KG1 (cell line): ENCODE measurements at places on chromosomes 5 and 9.

GRCh38 chr5:67206929-67207328, 10.3 kb upstream of the CD180 start:
- peak; percentile 43 for DNase-seq

- DNase-seq, result no peak
Observed at GRCh38 chr5:151504006-151504405, 56.6 kb downstream of the SLC36A1 start.

DNA sequence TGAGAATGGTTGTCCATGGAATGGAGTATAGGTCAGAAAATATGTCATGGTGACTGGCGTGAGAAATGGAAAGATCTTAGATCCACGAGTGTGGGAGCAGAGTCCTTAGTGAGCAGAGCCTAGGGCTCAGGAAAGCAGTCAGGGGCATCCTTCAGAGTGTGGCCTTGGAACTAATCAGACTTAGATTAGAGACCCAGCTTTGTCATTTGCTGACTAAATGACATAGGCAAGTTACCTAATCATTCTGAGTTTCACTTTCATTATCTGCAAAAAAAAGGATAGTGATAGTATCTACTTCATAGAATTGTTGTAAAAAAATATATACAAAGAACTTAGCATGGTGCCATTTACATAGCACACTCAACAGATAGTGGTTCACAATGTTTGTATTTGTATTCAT, 24.3 kb upstream of the SLIT3 start:
- DNase-seq, result no peak

DNA sequence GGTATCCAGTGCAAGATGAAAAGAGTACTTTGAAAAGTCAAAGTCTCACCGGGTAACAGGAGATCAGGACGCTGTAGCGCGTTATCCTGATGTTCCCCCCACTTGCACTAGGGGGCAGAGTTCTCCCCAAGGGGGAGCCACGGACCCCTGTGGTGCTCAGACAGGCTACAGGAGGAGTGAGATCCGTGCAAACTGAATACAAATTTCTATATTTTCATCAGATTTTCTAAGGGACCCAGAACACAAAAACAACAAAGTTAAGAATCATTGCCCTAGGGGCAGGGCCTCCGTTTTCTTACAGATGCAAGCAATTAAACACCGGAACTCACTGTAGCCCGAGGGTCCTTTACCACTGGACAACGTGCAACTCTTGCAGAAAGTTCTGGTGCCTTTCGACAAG, 2.0 kb downstream of the MYO10 start:
- DNase-seq, result peak; percentile 34

GRCh38 chr5:115649541-115649940, 23.7 kb upstream of the TMED7 start:
- no peak for DNase-seq

- DNase-seq, result no peak
Observed at GRCh38 chr5:95913663-95914062, 48.0 kb downstream of the ELL2 start.

DNA sequence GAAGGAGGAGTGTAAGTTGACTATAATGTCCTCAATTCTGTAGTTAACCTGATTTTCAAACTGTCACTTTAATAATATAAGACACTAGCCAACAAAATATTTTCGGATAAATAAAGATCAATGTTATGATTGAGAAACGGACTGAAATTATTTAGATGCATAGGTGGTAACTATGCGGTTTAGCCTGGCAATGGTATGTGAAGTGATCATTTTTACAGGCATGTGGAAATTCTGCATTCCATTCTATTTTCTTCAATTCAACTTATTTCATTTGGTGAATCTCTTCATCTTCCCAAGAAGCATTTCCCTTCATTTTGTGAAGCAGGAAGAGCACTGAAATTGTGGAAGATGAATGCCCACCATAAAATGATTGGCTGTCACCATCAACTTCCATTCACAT, 1457.5 kb upstream of the CDH9 start:
- no peak for DNase-seq

- DNase-seq, result no peak
Observed at GRCh38 chr5:173450188-173450587, 122.0 kb upstream of the STC2 start.

GRCh38 chr9:91768507-91768906, 181.5 kb downstream of the ROR2 start:
- DNase-seq, result no peak

DNA sequence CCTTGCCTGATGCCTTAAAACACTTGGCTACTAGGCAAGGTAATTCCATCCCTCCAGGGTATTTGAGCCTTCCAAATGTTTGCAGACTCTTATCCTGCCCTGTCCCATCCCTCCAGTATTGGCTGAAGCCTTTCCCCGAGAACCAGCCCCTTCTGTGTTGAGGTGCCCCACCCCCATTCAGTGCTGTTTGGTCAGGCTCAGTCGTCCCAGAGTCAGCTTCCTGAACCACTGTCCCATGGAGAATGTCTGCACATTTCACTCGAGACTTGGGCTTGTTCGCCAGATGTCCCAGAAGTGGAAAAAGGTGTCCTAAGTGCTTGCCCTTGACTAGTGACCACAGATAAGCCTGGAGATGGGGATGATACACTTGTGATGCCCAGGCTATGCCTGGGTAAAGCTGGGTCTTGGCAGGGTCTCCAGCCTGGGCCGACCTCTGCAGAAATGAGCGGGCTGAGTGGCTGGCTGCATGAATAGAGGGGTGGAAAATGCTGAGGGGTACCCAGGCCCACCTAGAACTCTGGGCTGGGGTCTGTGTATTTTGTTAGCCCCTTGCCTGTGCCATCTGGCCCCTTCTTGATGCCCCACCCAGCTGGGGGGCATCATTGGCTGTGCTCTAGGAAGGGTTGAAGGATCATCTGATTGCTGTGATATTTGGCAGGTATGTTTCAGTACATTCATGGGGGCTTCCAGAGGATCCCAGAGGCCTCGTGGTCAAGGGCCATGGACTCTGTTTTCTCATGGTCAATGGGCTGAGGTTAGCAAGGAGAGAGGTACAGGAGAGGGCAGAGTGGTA, 178.4 kb downstream of the MACROH2A1 start:
- DNase-seq, result no peak

- DNase-seq, result peak; percentile 12
Observed at GRCh38 chr9:72856972-72857623, 95.8 kb downstream of the ALDH1A1 start.

- no peak for DNase-seq
Observed at GRCh38 chr5:125286271-125286670, 539.8 kb upstream of the ZNF608 start.

- DNase-seq, result no peak
Observed at GRCh38 chr5:173341961-173342430, 13.8 kb upstream of the STC2 start.

DNA sequence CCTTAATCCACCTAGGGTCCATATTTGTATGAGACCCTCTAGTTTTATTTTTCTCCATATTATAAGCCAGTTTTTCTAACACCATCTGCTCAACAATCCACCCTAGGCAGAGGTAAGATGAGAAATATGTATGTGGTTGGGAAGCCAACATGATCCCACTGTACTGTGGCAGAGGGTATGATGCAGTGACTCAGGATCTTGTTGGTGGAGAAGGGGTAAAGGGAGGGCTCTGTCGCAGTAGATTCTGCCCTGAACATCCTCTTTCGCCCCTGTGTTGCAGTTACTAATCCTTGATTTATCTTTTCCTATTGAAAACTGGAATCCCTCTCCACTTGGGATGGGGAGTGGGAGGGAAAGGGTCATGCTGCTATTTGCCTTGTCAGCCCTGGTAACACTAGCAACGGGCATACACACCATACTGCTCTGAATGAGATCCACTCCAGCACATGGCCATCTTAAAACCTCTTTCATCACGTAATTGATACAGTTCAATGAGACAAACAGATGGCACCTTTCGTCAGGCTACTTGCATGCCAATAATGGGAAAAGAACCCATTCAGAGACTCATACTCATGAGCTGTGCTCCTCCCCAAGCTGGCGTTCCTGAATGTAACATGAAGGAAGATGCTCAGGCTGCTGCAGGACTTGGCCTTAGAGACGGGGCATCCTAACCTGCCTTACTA, 63.0 kb downstream of the ADAMTS12 start:
- DNase-seq, result no peak

- DNase-seq, result no peak
Observed at GRCh38 chr5:43363445-43364152, 48.6 kb downstream of the CCL28 start.

DNA sequence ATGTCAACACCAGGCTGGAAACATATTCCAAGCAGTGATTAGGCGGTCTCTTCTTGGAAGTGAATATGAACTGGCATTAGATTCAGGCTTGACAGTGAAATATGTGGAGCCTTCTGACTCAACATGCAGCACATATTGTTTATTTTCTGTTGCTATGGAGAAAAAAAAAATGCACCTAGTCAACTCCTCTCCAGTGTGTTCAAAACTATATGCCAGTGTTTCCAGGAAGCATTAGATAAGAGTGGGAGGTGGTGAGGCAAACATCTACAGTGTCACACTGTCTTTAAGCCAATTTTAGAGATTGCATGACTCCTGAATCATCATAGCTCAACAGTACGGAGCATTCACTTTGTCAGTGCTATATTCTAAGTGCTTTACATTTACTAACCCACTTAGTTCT, 117.9 kb downstream of the HCN1 start:
- DNase-seq, result no peak

DNA sequence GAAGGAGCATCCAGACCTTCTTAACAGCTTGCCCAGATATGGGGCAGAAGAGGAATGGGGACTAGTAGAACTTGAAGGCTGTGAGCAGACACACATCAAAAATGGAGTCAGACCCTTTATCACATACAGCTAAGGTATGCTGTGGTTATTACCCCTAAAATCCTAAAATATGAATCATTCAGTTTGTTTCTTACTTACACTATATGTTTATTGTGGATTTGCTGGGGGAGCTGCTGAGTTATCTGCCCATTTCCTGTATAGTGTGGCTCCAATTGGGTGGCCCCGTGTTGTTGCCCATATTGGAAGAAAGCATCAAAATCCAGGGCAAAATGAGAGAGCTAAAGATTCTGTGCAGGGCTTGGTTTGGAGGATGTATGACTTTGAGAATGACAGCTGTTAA, 56.9 kb downstream of the AP3S1 start:
- no peak for DNase-seq

DNA sequence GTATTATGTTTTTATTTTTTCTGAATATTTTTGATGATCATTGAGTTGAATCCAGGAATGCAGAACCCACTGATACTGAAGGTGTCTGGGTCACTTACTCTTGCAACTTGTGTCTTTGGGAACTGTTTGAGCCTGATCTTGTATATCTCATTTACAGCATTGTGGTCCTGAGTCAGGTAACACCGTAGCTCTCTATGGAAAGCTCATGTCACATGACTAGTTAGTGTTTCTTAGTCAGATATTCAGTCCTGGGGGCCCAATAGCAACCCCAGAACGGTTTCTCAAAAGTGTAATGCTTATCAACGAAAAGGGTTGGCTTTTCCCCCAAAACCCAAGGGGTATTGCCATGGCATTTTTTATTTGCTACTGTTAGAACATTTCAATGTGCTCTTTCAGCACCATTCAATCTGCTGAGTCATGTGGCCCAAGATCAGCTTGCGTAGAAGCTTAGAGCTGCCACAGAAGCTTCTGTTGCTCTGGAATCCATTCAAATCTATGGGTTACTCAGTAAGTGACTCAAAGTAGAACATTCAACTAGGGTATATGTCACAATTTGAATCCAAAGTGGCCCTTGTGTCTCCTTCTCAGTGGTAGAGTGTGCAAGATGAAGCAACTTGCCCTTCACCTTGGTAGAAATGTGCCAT, 12.1 kb upstream of the PTAR1 start:
- no peak for DNase-seq

DNA sequence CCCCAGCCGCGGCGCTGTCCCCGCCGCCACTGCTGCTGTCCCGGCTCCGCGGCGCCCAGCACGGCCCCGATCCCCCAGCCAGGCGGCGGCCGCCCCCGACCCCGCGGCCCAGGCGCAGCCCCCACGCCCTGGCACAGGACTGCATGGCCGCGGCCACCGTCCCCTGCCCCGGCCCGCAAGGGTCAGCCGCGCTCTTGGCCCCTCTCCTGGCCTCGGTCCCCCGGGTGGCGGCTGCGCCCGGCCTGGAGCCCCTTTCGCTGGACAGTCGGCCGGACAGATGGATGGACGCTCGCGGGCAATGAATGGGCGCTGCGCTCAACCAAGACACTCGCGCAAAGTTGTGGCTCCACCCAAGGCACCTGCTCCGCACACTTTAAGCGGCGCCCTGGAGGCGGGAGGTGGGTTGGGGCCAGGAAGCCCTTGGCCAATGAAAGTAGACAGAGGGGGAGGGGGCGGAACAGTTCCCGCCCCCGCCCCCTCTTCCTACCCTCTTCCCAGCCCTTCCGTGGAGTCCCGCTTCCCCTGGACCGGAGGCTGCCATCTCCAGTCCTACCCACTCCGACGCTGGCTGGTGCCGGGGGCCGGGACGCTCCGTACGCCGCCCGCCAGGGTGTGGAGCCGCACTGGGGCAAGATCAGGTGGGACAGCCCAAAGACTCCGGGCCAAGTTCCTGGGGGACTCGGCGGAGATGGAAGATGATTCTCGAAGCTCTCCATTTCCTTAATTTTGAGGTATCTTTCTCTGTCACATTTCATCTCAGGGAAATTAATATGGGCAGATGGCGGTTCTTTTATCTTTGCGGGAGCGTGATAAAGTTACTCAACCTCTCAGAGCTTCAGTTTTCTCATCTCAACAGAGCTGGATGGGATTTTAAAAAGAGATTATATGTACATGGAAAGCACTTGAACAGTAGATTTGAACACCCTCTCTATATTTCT, at the start of gene GLDC:
GLDC (minus strand) TSS at position 375 of the 938 bp plus-strand sequence; CDS start at position 145, 230 bp downstream.
- DNase-seq, result no peak

DNA sequence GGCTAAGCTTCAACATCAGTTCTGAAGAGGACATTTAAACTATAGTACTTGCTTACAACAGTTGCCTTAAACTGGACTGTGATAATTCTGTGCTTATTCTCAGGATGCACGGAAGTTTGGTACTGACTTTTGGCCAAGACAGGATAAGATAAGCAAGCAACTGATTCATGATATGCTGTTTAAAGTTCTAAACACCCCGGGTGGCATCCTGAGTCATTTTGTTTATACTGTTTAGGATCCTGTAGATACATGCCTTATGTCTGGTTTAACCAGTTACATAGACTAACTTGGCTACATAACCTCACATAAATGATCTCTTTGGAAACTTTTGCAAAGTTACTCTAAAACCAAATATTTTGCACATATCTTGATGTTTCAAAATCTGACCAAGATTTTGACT, 95.9 kb downstream of the CDH9 start:
- DNase-seq, result no peak

- no peak for DNase-seq
Observed at GRCh38 chr5:76715486-76715735, 515 bp upstream of the F2R start.

GRCh38 chr5:168995024-168995423, 305.9 kb downstream of the SLIT3 start:
- DNase-seq, result no peak

GRCh38 chr9:130243015-130243881, 22.3 kb upstream of the HMCN2 start:
- DNase-seq, result no peak

GRCh38 chr5:62042007-62042406, 264.0 kb upstream of the KIF2A start:
- no peak for DNase-seq
